ENCODE measurements at places on chromosomes 11 and 22.

GRCh38 chr22:42418811-42419242 lies 13.4 kb downstream of the NFAM1 start:
- DNase-seq, result no peak

- no peak for DNase-seq
Observed at GRCh38 chr11:3156282-3156660, 8.8 kb downstream of the OSBPL5 start.

DNA sequence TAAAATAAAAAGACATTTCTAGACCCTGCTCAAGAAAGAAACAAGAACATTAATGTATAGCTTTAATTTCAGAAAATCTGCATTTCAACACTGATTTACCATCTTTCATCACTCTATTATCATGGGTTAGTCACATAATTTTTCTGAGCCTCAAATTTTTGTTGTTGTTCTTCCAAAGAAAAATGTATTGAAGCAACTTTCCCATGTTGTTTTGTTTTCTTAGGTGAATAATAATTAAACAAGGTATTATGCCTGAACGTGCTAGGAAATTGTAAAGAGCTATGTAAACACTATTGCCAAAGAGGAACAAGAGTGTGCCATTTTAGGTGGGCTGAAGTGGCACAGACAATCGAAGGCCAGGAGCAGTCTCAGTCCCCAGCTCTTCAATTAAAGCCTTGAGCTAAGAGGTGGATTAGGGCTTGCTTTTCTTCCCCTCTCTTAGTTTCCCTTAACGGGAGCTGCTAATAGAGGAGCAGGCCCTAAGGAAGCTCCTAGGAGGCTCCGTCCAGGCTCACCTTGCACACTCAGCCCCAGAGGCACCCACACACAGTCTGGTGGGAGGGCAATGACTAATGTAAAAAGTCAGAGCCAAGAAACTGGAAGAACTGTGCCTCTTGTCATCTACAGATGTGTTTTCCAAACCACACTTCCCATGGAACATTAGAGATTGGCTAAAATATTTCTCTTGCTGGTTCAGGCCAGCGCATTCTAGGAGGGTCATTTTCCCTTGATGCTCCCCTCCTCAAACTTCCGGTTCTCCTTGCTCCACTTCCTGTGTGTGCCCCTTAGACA lies 8.8 kb upstream of the UBASH3B start:
- DNase-seq, result no peak

GRCh38 chr11:46603704-46604308 lies 10.0 kb upstream of the AMBRA1 start:
- DNase-seq, result no peak

- no peak for DNase-seq
Observed at GRCh38 chr11:132103021-132103420, 732.6 kb downstream of the NTM start.
